ENCODE measurements at places on chromosomes 11 and 22.

GRCh38 chr22:49349181-49349835, 478.4 kb downstream of the BRD1 start:
- DNase-seq: no peak

DNA sequence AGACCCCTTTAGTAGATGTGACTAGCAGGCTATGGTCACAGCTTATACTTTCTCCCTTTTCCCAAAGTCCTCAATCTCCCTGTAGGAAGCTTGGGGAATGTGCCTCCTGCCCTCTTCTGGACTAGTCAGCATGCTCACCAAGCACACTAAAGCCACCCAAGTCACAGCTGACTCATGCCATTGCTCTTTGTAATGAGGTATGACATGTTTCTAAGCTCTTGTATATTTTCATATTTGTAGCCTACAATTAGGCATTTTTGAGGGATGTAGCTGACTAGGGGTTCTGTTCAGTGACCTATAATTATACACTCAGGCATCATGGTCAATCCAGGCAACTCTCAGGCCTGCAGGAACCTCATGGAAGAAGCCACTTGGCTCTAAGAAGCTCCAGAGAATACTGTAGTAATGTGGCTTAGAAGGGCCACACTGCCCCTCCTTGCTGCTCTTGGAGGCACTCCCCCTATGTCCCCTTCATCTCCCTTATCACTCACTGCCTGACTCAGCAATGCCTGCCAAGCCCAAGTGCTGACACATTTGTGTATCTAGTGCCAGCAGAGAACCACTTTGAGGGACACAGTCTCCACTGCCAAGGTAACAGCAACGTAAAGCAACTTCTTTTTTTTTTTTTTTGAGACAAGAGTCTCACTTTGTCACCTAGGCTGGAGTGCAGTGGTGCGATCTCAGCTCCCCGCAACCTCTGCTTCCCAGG, 86.2 kb downstream of the RPL27A start:
- peak; percentile 11 for DNase-seq

DNA sequence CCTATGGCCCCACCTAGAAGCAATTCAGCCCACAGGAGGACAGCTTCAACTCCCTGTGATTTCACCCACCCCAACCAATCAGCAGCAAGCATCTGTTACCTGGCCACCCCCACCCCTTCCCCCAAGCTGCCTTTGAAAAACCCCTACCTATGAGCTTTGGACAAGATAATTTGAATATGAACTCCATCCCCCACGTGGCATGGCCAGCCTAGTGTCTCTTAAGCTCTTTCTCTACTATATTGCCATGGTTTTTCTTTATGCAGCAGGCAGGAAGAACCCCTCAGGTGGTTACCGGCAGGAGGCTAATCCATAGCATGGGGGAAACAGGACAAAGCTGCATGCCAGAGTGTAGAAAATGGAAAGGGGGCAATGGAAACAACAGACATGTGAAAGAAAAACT, 29.0 kb downstream of the CTSC start:
- DNase-seq: no peak

DNA sequence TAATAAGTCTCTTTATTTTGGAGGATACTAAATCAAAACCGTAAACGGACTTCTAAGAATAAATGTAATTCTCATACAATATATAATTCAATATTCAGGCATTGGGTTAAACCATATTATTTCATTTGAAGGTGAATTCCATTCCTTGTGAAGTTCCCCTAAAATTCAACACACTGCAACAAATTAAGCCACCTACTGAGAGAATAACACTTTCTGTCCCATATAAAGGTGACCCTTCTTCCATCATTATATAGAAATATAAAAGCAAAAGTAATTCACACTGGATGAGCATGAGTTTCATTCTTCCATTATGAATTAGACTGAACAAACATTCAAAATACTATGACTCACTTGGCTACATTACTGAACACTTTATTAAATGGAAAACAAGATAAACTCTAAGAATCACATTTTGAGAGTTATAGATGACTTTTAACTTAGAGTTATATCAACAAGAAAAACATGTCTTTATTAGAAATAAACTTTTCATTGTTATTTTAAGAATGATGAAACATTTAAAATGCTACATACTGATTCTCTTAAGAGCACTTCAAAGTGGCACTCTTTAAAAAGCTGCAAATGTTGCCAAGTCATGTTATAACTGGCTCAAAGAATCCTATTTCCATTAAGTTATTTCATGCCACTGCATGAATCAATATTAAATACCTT, 2.8 kb downstream of the SESN3 start:
- DNase-seq: no peak

DNA sequence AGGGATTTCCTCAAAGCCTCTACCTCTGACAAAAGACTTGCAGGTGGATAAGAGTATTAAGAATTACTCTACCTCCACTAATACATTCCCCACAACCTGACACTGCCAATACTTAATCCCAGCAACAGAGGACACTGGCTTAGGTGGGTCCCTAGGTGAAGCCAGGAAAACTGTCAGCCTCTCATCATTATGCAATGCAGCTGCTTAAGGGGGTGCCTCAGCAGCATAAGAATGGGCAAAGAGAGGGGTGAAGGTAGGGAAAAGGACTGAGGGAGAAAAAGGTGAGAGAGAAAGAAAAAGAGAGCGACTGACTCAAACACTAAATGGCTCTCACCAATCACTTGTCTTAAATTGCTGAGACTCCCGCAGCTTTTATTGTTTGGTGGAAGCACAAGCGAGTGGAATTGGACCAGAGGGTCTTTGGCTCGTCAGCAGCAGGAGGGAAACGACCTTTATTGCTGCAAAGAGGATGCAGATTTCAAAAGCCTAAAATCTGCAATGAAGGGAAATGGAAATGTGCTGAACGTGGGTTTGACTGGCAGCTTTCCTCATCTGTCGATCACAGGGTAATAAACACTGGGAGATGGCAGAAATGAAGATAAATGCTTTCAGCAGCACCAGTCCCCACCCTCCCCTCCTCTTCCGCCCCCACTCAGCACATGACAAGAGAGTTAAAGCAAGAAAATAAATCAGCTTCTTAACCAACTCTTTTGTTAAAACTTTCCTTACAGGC, 64.9 kb upstream of the CHRM4 start:
- DNase-seq: no peak

DNA sequence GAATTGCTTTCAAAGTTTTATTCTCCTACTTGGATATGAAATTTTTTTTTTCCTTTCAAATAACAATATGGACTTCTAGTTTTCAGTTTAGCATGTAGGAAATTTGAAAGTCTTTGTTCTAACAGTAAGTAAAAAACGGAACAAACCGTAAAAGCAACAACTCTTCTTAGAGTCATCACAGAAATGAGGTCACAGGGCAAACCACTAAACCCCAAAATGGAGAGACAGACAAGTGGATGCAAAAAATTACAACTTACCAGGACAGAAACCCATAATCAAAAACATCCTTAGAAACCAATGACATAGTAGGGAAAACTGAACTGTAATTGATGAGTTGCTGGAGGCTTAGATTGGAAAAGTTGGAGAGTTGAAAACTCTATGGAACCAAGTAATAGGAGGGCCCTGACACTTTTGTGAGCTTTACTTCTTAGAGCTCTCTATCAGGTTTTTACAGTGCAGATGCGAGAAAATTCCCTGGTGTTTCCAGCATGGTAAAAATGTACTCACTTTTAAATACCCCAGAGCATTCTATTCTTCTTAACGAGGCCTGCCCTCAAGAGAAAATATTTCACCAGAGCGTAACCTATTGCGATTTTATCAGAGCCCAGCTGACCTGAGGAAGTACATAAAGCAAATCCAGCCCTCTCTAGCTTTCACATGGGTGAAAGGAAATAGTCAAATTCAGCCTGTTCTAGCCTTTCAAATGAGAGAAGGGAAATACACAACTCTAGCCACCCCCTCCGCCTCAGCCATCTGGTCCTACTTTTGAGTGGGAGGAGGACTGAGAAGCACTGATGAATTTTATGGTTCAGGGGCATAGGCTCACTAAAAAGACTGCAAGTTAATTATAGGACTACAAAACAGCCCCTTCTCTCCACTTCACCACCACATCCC, 39.1 kb downstream of the CASP12 start:
- DNase-seq: no peak

- no peak for DNase-seq
Observed at GRCh38 chr22:39470451-39471291, 13.9 kb downstream of the MGAT3 start.

DNA sequence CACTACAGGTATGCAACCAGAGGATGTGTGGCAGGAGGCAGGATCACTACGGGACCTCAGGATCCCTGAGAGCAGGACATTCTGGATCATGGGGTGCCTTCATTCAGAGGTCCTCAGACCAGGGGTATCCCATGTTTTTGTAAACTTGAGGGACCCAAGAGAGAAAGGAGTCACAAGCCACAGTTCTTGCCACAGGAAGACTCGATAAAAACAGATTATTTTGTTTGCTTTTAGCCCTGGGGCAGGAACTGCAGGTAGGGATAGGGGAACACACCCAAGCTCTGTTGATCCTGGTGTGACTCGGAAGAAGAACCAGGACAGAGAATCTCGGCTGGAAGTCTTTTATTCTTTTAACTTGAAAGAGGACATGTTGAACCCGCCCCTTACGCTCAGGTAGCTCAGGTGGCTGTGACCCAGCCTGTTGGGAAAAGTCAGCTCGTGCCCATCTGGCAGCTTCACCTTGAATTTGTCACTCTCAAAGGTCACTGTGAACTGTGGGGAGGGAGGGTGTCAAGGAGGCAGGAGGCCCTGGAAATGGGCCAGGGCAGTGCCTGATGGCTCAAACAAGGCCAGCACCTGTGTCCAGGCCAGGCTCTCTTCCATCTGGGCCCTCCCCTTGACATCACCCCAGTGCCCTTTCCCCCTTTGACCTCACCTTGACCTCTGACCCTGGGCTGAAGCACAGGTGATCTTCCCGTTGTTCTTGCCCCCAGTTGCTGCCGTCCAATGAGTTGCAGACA, 9.8 kb downstream of the LGALS2 start:
- no peak for DNase-seq

Measured in common myeloid progenitor, CD34-positive (primary cell).